NCI-H510A (cell line): ENCODE measurements at places on chromosomes 7 and 10.

- DNase-seq = no peak
Measured at GRCh38 chr10:72353028-72353964, 1.4 kb downstream of the DNAJB12 start.

DNA sequence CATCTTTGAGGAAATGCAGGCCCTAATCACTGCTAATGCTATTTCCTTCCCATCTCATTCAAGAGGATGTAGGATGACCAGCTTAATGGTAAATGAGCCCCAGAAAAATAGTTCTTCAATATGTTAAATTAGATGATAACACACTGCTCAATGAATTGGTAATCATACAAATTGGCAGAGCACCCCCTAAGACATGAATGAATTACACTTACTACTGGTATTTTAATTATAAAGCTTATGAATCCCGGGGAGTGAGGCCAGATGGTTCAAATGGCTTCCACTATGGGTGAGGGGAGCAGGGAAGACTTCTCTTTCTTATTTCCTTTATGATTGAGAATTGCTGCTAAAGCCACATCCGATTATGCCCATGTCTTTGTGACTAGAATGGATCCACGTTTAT is 159.2 kb upstream of the TARP start:
- DNase-seq = no peak

DNA sequence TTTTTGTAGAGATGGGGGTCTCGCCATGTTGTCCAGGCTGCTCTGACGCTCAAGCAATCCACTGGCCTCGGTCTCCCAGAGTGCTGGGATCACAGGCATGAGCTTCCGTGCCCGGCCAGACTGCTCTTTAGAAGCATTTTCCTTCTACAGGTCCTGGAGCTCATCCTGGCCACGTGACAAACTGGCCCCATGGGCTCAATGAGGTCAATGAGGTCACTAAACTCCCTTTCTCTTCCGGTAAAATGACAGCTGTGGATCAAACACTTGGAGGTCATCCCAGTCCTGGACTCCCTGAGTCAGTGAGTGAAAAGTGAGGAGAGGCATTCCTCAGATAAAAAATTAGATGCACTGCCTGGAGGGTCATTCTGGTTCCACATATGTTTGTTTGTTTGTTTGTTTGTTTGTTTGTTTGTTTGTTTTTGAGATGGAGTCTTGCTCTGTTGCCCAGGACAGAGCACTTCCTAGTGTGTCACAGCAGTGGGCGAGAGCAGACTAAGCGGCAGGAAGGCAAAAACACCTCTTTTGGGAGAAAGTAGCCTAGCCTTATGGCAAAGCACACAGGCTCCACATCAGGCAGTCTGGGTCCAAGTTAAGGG is 134.9 kb downstream of the TNS3 start:
- DNase-seq = no peak

GRCh38 chr10:84007482-84007881 is 131.8 kb upstream of the GHITM start:
- DNase-seq = no peak

DNA sequence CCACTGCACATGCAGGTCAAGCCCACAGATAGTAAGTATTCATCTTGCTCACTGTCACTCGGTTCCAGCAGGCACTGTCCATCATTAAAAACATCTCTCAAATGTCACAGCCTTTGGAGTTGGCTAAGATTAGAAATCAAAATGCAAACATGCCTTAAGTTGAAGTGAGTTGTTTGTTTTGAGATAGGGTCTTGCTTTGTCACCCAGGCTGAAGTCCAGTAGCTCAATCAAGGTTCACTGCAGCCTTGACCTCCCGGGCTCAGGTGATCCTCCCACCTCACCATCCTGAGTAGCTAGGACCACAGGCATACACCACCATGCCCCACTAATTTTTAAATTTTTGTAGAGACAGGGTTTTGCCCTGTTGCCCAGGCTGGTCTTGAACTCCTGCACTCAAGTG is 98.1 kb downstream of the EBF3 start:
- DNase-seq = no peak
